Transverse colon (tissue), 4 donors: ENCODE measurements at places on chromosomes 1 and 21. TPM values are rescaled to one million over a fixed set of nuclear protein-coding genes. Genes with fewer than 3 reads are reported as not detected.

- peak overlapping the region; percentile 18 for H3K27ac ChIP-seq
- no peak overlapping the region for H3K4me3 ChIP-seq
Observed at GRCh38 chr1:64161357-64161941, 42.0 kb upstream of the UBE2U start.

DNA sequence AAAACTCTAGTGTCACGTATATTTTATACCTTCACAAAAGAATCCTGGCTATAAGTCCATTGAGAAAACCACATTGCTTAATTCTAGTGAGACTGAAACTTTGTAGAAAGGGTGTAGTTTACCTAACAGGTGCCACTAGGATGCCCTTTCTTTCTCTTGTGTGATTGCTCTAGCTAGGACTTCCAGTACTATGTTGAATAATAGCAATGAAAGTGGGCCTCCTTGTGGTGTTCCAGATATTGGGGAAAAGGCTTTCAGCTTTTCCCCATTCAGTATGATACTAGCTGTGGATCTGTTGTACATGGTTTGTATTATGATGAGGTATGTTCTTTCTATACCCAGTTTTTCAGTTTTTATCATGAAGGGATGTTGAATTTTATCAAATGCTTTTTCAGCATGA lies 39.7 kb upstream of the CHODL start:
- H3K27ac ChIP-seq = no peak overlapping the region
- no peaks in the 10 kb centered on the region for H3K4me1 ChIP-seq
- no peaks in the 10 kb centered on the region for H3K36me3 ChIP-seq

- H3K27me3 ChIP-seq = peaks cover 46% of the 10 kb centered on the region
- peaks cover 14% of the 10 kb centered on the region for H3K4me1 ChIP-seq
- peak overlapping the region; percentile 58 for H3K27ac ChIP-seq
- H3K36me3 ChIP-seq = no peaks in the 10 kb centered on the region
- DNase-seq = peak; percentile 68
Observed at GRCh38 chr1:47508702-47509431, 71.0 kb downstream of the FOXD2 start.

DNA sequence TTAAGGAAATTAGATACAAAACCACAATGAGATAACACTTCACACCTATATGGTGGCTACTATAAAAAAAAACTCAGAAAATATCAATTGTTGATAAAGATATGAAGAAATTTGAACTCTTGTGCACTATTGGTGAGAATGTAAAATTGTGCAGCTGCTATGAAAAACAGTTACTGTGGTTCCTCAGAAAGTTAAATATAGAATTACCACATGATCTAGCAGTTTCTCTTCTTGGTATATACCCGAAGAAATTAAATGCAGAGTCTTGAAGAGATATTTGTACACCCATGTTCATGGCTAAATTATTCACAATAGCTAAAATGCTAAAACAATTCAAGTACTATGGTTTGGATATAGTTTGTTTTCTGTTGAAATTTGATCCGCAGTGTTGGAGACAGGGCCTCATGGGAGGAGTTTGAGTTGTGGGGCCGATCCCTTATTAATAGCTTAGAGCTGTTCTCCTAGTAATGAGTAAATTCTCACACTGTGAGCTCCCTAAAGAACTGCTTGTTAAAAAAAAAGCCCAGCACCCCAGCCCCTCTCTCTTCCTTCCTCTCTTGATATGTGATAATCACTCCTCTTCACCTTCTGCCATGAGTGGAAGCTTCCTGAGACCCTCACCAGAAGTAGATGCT lies 1412.1 kb downstream of the PLA2G4A start:
- DNase-seq = no peak
- H3K4me1 ChIP-seq = no peaks in the 10 kb centered on the region
- H3K4me3 ChIP-seq = no peak overlapping the region
- H3K36me3 ChIP-seq = no peaks in the 10 kb centered on the region
- no peaks in the 10 kb centered on the region for H3K27me3 ChIP-seq
- no peak overlapping the region for H3K27ac ChIP-seq

DNA sequence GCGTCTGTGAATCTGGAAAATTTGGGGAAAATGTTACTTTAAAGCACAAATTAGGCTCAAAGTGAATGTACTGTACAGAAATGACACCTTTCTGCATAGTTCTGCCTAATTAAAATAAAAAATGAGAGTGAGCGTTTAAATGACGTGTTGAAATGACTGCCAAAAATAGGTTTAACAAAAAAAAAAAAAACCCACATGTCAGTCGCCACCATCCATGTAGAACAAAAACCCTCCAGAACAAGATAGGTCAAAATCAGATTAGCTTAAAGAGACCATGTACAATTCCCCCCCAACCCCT lies 745 bp downstream of the PARP1 start:
- peaks cover 39% of the 10 kb centered on the region for H3K4me1 ChIP-seq
- no peaks in the 10 kb centered on the region for H3K27me3 ChIP-seq
- peak overlapping the region; percentile 58 for H3K4me3 ChIP-seq

DNA sequence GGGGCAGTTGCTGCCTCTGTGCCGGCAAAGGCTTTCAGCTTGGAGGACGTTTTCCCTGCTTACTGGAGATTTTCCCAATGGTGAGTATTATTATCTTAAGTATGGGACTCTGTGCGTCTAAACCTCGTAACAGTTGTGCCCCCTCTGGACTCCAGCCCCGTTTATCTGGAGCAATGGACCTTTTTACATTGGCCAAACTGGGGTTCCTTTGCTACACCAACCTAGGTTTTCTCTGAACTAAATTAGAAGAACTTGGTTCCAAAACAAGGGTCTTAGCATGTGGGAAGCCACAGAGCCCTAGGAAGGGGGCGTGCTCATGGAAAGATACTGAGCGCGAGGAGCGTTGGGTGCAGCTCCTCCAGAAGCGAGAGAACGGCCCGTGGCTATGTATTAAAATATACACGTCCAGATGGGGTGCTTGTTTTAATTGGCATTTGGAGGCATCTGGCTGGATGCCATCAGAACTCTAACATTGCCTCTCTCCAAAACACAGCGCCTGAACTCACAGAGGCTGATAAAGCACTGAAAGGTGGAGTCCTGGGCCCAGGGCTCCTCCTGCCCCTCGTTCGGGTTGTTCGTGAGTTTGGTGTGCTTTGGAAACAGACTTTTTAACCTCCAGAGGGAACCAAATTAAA lies 28.4 kb downstream of the POFUT2 start:
- DNase-seq = no peak
- no peak overlapping the region for H3K4me3 ChIP-seq
- H3K36me3 ChIP-seq = peaks cover 9% of the 10 kb centered on the region
- H3K27me3 ChIP-seq = peaks cover 28% of the 10 kb centered on the region
- H3K4me1 ChIP-seq = no peaks in the 10 kb centered on the region

GRCh38 chr1:203934027-203934426 lies 72.6 kb downstream of the SNRPE start:
- H3K4me1 ChIP-seq = no peaks in the 10 kb centered on the region
- H3K36me3 ChIP-seq = no peaks in the 10 kb centered on the region
- H3K4me3 ChIP-seq = no peak overlapping the region
- H3K27me3 ChIP-seq = peaks cover 5% of the 10 kb centered on the region

- no peaks in the 10 kb centered on the region for H3K27me3 ChIP-seq
- DNase-seq = no peak
- H3K4me1 ChIP-seq = no peaks in the 10 kb centered on the region
- no peak overlapping the region for H3K27ac ChIP-seq
Observed at GRCh38 chr21:34185026-34185750, 111.8 kb downstream of the MRPS6 start.

DNA sequence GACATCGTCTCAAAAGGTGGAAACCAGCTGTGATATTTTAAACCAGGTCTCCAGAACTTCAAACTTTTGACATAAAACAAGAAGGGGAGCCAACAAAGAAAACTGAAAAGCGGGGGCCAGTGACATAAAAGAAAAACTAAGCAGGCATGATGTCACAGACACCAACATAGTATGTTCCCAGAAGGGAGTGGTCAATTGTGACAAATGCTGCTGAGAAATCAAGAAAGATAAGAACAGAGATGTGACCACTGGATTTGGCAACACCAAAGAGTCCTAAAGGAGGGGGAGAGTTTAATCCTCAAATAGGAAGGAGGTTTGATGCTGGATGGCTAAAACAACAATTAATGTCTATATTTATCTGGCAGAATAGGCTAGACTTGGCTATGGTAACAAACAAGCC lies 2.3 kb upstream of the RNF19B start:
- DNase-seq = no peak
- no peak overlapping the region for H3K27ac ChIP-seq
- no peak overlapping the region for H3K4me3 ChIP-seq
- H3K4me1 ChIP-seq = peaks cover 10% of the 10 kb centered on the region

GRCh38 chr1:156943756-156944155 lies 23.3 kb downstream of the LRRC71 start:
- no peak for DNase-seq
- peaks cover 63% of the 10 kb centered on the region for H3K36me3 ChIP-seq
- no peaks in the 10 kb centered on the region for H3K27me3 ChIP-seq
- H3K27ac ChIP-seq = no peak overlapping the region
- H3K4me1 ChIP-seq = no peaks in the 10 kb centered on the region
- H3K4me3 ChIP-seq = no peak overlapping the region

GRCh38 chr1:176692431-176692830 lies 229.5 kb downstream of the PAPPA2 start:
- peak; percentile 16 for DNase-seq
- H3K4me1 ChIP-seq = no peaks in the 10 kb centered on the region
- peak overlapping the region; percentile 56 for H3K27ac ChIP-seq
- H3K4me3 ChIP-seq = no peak overlapping the region

GRCh38 chr1:239976130-239976968 lies 115.3 kb upstream of the FMN2 start:
- no peak overlapping the region for H3K4me3 ChIP-seq
- no peaks in the 10 kb centered on the region for H3K36me3 ChIP-seq
- no peak overlapping the region for H3K27ac ChIP-seq
- peak; percentile 44 for DNase-seq
- no peaks in the 10 kb centered on the region for H3K27me3 ChIP-seq

GRCh38 chr1:28782011-28782410 lies 30.0 kb upstream of the OPRD1 start:
- H3K36me3 ChIP-seq = no peaks in the 10 kb centered on the region
- no peak for DNase-seq
- no peak overlapping the region for H3K4me3 ChIP-seq
- H3K4me1 ChIP-seq = peaks cover 5% of the 10 kb centered on the region
- no peaks in the 10 kb centered on the region for H3K27me3 ChIP-seq
- H3K27ac ChIP-seq = no peak overlapping the region

DNA sequence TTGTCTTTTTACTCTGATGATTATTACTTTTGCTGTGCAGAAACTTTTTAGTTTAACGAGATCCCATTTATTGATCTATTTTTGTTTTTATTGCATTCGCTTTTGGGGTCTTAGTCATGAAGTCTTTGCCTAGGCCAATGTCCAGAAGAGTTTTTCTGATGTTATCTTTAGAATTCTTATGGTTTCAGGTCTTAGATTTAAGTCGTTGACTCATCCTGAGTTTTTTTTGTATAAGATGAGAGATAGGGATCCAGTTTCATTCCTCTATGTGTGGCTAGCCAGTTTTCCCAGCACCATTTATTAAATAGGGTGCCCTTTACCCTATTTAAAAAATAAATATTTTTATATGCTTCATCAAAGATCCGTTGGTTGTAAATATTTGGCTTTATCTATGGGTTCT lies 13.2 kb downstream of the MAN1C1 start:
- no peaks in the 10 kb centered on the region for H3K36me3 ChIP-seq
- H3K27ac ChIP-seq = no peak overlapping the region
- H3K27me3 ChIP-seq = no peaks in the 10 kb centered on the region
- no peak for DNase-seq

- no peaks in the 10 kb centered on the region for H3K36me3 ChIP-seq
- H3K27ac ChIP-seq = peak overlapping the region; percentile 50
- peaks cover 18% of the 10 kb centered on the region for H3K4me1 ChIP-seq
- H3K27me3 ChIP-seq = no peaks in the 10 kb centered on the region
Observed at GRCh38 chr1:113870778-113871177, 734 bp downstream of the PTPN22 start.

- peaks cover 4% of the 10 kb centered on the region for H3K4me1 ChIP-seq
- DNase-seq = no peak
- H3K27me3 ChIP-seq = peaks cover 11% of the 10 kb centered on the region
- H3K4me3 ChIP-seq = no peak overlapping the region
- H3K27ac ChIP-seq = no peak overlapping the region
Observed at GRCh38 chr1:25623007-25623406, 6.4 kb downstream of the MAN1C1 start.

- no peak overlapping the region for H3K4me3 ChIP-seq
- no peaks in the 10 kb centered on the region for H3K27me3 ChIP-seq
- peaks cover 7% of the 10 kb centered on the region for H3K4me1 ChIP-seq
- H3K27ac ChIP-seq = peak overlapping the region; percentile 63
Observed at GRCh38 chr1:232704694-232705680, 75.1 kb upstream of the SIPA1L2 start.

DNA sequence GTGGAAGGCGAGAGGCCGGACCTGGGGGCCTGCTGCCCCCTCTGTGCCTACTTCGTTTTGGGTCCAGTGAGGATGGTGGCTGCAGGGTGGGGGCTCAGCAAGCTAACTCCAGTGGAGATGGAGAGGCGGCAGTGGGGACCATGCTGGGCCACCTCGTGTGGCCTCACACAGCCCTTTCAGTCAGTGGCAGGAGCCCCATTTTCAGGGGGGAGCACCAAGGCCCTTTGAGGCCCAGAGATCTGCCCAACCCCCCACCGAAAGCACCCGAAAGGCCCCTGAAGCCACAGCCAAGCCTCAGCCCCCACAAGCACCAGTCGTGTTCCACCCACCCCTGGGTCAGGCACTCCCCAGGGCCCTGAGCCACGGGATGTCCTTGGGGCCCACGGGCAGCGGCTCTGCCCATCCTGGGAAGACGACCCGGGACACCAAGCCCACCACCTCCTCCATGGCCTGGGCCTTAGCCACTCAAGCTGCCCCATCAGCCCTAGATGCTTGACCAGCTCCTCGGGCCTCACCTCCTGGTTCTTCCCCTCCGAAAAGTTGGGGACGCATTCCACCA lies 345 bp downstream of the FTCD start:
- H3K27me3 ChIP-seq = no peaks in the 10 kb centered on the region
- DNase-seq = peak; percentile 7
- no peak overlapping the region for H3K27ac ChIP-seq
- H3K4me1 ChIP-seq = peaks cover 8% of the 10 kb centered on the region
- no peaks in the 10 kb centered on the region for H3K36me3 ChIP-seq
- H3K4me3 ChIP-seq = no peak overlapping the region

GRCh38 chr1:18240906-18241305 lies 133.3 kb downstream of the IGSF21 start:
- DNase-seq = peak; percentile 40
- no peaks in the 10 kb centered on the region for H3K4me1 ChIP-seq
- H3K4me3 ChIP-seq = no peak overlapping the region
- H3K27me3 ChIP-seq = no peaks in the 10 kb centered on the region
- no peak overlapping the region for H3K27ac ChIP-seq

- H3K27me3 ChIP-seq = no peaks in the 10 kb centered on the region
- H3K4me3 ChIP-seq = no peak overlapping the region
- no peak for DNase-seq
- peaks cover 58% of the 10 kb centered on the region for H3K4me1 ChIP-seq
Observed at GRCh38 chr1:61450872-61451571, 273.9 kb downstream of the TM2D1 start.

- H3K27me3 ChIP-seq = no peaks in the 10 kb centered on the region
- H3K27ac ChIP-seq = no peak overlapping the region
- no peaks in the 10 kb centered on the region for H3K4me1 ChIP-seq
- H3K36me3 ChIP-seq = no peaks in the 10 kb centered on the region
Observed at GRCh38 chr1:168623003-168623828, 46.8 kb downstream of the XCL1 start.

GRCh38 chr1:48062353-48062752 lies 65.2 kb upstream of the TRABD2B start:
- H3K4me1 ChIP-seq = no peaks in the 10 kb centered on the region
- no peak overlapping the region for H3K4me3 ChIP-seq
- H3K36me3 ChIP-seq = no peaks in the 10 kb centered on the region
- no peak for DNase-seq
- no peaks in the 10 kb centered on the region for H3K27me3 ChIP-seq

Gene OR2T29
- not detected for total RNA-seq

Gene A3GALT2
- not detected for total RNA-seq

Gene UBE2U
- total RNA-seq = not detected

Gene LDLRAD1
- not detected for total RNA-seq

Gene IFI44L
- 1.8 TPM for total RNA-seq

Gene LPGAT1
- total RNA-seq = 345 TPM

Gene BCL2L15
- 89.8 TPM for total RNA-seq

Gene ACTL8
- total RNA-seq = not detected
